ENCODE measurements at places on chromosomes 6 and 20.
A peak's percentile ranks its signal among the peaks of the same experiment; 100 is the strongest.

- DNase-seq = no peak
Measured at GRCh38 chr20:19628570-19629134, 129.4 kb upstream of the RIN2 start.

GRCh38 chr6:26331218-26332073 is 33.6 kb upstream of the BTN3A2 start:
- DNase-seq = no peak

GRCh38 chr6:163501026-163501425 is 86.5 kb downstream of the QKI start:
- no peak for DNase-seq

DNA sequence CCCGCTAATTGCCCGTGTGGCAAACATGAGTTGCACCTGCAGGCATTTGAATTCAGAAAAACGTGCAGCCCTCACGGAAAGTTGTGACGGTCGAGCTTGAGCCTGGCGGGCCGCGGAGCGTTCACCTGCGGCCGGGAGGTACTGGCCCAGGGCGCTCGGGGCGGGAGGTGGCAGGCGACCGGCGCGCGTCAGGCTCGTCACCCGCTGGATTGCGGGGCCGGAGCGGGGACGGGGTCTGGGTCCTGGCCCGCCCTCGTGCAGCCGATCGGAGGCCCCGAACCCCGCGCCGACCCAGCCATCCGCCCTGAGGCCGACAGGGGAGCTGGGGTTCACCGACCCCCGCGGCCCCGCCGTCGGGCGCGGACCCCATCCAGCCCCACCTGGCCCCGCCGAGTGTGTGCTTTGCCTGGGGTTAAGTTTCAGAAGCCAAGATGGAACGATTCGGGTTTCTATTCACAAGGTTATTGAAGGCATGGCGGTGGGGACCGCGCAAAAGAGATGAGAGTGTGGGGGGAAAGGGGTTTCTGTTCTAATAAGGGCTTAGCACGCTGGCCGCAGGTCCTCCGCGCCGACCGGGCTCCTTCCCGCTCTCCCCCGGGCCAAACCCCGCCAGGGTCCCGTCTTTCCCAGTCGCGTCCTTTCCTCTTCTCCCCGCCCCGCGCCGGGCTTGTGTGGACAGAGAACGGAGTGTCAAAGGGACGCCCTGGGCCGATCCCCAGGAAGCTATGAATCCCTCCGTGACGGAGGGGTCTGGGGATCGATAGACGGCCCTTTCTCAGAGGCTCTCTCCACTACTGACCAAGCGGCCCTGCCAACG is 1.6 kb upstream of the HEY2 start:
- no peak for DNase-seq

DNA sequence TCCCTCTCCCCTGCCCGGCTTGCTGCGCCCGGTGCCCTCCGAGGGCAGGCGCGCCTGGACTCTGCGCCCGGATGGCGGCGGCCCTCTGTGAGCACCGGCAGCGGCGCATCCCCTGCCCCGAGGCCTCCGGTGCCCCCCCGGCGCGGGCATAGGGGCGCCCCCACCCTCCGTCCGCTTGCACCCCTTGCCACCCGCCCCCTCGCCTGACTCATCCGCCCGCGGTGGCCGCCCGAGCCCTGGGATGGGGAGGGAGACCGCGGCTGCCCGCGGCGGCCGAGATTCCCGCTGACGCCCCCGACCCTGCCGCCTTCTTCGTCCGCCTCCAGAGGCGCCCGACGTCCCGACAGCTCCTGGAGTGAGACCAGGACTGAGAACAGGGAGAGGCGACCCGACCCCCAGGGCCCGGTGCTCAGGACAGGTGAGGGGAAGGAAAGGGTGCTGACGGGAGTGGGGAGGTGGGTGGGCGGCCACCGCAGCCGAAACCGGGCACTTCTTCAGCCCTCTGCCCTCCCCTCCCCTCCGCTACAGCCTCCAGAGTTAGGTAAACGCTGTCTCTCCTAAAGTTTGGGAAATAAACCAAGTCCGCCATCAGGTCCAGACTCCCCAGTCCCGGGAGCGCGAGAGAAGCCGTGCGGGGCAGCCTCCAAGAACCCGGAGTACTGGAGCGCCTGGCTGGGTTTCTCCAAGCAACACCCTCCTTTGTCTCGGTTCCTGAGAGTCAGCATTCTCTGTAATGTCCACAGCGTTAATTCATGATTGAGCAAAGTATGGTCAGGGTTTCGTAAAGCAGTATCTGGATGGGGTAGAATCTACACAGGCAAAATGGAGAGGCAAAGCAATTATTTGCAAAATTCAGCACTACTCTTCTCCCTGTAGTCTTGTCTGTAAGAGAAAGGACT is 539 bp downstream of the TMEM200A start:
- peak; percentile 10 for DNase-seq

DNA sequence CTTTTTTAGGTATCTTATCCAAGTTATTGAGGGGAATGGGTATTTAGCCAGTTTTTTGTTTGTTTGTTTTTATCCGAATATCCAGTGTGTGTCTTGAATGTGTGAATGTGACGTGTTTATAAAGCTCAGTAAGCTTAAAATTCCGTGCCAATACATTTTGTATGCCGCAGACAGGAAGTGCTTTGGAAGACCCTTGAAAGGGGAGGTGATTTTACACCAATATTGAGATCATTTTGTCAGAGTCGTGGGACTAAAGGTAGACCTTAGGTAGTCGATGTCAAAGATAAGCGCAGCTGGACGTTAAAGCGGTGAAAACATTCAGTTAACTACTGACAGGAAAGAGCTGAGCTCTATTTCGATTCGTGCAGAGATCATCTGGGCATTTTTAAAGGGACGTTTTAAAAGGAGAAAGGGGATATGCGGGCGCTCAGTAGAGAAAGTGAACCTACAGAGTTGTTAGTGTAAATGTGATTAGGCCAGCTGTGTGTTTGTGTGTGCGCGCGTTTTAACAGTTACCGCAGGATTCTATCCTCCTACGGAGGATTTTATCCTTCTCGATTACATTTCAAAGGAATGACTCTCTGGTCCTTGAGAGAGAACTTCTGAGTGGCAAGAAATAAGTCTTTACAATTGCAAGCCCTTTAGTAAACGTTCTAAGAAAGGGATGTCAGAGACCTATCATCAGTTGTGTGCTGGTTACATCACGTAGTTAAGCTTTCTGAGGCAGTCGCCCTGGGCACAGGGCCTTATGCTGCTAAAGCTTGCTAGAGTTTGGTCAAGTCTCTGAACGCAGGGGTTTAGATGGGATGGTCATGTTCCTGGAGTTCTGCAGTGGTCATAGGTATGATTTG is 625 bp upstream of the ECHDC1 start:
- DNase-seq = no peak

- DNase-seq = no peak
Measured at GRCh38 chr6:153096792-153097191, 34.3 kb downstream of the RGS17 start.

- no peak for DNase-seq
Measured at GRCh38 chr20:19519466-19519865, 238.6 kb upstream of the RIN2 start.

Data from cortex of kidney (tissue), 1 donor.